Stimulated activated CD4-positive, alpha-beta T cell treated with anti-CD3 and anti-CD28 coated beads, Interleukin-4, amount 100 ng/mL, for 4 hours (primary cell): ENCODE measurements at places on chromosomes 7 and 10.

DNA sequence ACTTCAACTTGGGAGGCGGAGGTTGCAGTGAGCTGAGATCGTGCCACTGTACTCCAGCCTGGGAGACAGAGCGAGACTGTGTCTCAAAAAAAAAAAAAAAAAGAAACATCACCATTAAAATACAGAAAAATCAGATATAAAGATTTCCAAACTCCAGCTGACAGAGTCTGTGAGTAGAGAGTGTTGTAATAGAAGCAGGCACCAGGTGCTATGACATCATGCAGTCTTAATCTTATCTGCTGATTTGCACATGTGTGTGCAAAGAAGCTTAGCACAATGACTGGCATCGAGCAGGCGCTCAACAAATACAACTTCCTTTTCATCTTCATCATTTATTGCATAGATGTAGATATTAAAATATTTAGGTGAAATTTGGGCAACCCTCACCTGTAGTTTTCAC is 92.2 kb downstream of the PRKCQ start:
- no peak for DNase-seq

DNA sequence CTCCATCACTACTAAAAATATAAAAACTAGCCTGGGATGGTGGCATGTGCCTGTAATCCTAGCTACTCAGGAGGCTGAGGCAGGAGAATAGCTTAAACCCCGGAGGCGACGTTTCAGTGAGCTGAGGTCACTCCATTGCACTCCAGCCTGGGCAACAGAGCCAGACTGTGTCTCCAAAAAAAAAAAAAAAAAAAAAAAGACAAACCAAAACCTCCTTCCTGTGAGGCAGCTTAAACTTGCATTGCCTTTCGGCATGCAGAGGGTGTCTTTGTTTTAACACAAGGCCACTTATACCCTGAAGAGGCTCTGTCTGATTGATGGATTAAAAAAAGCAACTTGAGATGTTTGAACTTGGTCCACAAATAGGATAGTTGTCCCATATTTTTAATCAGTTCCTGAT is 128.4 kb upstream of the RSU1 start:
- no peak for DNase-seq

DNA sequence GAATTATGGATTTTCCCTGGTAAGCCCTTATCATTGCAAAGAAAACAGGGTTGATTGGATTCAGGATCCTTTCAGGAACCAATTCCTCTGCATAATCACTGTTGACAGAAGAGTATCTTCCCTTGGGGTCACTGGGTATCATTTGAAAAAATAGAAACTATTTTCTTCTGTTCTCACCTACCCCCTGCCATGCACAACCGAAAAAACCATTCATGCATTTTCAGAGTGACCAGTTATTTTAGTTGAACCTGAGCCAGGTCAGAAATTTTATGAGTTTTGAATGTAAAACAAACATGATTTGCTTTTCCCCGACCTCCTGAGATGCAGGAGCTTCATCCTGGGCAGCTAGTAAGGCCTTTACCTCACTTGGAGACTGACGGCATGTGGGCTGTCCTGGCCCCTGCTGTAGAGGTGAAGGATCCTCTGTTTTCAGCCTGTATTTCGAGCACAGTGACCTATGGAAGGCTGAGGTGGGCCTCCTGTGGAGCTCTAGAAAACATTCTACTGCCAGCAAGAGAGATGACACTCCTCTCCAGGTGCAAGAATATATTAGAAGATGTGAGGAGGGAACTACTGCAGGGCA is 30.1 kb downstream of the TMEM178B start:
- no peak for DNase-seq

DNA sequence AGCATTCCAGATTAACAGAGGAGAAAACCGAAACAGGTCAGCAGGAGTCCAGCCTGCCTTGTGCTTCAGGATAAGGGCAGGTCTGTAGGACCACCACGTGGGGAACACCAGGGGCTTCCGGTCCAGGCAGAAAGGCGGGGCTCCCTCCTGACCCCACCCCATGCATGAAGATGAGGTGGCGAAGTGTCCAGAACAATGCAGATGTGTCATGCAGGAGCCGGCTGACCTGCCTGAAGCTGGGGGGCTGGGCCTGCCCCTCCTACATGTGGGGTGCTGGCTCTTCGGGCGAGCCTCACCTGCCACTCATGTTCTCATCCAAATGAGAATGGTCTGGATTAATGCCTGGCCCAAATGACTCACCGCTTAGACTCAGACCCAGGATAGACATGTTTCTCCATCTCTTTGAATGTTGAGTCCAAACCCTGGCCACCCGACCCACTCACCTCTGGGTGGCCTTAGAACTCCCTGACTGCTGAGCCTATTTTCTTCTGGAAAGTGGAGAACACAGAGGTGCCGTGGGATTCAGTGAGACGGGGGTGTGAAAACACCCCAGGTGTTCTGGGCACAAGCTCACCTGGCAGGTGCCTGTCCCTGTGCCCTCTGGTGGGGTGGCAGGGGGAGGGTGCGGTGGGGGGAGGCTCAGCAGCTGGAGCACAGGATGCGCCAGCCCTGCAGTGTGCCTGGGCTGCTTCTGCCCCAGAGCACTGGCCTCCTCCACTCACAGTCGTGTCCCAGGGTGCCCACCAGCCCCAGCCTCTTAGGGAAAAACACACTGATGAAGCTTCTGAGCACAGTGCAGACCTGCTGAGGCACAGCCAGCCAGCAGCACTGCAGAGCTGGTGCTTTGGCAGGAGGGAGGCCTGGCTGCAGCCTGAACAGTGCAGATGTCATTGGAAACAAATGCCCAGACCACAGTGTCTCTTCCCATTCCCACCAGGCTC is 55.2 kb upstream of the GDF10 start:
- DNase-seq: no peak

DNA sequence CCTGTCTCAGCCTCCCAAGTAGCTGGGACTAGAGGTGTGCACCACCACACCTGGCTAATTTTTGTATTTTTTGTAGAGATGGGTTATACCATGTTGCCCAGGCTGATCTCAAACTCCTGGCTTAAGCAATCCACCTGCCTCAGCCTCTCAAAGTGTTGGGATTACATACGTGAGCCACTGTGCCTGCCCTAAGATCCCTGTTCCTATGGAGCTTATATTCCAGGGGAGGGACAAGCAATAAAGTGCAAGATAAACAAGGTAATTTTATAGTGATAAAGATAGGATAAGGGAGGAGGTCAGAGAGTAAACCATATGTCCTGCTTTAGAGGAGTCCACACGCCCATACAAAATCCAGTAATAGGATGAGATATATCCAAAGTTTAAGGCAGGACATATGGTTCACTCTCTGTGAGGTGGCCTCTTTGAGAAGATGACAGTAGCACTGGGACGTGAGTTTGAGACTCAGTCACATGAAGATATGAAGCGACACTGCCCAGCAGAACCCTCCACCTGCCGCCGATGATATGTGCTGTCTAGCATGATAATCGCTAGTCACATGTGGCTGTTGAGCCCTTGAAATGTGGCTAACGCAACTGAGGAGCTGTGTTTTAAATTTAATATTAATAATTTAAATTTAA is 113.5 kb upstream of the PDCD4 start:
- no peak for DNase-seq

DNA sequence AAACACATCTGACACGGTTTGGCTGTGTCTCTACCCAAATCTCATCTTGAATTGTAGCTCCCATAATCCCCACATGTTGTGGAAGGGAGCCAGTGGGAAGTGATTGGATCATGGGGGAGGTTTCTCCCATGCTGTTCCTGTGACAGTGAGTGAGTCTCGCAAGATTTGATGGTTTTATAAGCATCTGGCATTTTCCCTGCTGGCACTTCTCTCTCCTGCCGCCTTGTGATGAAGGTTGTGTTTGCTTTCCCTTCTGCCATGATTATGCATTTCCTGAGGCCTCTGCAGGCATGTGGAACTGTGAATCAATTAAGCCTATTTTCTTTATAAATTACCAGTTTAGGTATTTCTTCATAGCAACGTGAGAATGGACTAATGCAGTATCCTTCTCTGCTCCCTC is 5.9 kb upstream of the HTR5A start:
- no peak for DNase-seq

DNA sequence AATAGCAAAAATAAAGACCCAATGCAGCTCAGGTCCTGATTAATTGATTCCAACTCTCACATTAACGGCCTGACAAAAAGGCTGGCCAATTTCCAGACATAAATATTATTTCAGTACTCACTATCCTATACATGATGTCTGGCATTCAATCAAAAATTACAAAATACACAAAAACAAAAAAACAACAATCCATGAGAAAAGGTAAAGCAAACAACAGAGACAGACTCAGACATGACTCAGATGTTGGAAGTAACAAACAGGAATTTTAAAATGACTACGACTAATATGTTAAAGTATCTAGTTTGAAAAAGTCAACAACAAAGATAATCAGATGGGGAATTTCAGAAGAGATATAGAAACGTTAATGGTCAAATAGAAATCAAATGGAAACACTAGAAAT is 152.8 kb downstream of the AMPH start:
- DNase-seq: no peak

DNA sequence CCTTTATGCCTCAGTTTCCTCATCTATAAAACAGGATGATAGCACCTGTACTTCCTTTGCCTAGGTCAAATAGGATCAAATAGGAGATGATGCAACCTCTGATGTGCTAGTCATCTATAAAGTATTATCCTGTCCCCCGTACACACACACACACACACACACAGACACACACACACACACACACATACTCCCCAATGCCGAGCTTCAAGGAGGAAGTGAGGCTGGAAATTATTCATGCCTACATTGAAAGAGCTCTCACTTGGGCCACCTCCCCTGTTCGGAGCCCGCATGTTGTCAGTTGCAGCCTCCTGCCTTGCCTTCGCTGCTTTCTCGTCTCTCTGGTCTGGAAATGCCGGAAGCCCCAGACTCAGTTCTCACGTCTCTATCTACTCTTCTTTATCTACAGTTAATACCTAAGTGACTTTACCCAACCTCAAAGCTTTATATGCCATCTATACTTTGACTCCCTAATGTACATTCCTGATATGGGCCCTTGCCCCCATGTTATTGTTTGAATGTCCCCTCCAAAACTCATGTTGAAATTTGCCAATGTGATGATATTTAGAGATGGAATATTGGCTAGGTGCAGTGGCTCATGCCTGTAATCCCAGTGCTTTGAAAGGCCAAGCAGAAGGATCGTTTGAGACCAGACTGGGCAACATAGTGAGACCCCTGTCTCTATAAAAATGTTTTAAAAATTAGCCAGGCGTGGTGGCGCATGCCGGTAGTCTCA is 6.9 kb upstream of the UBE2H start:
- DNase-seq: no peak

- DNase-seq: no peak
Measured at GRCh38 chr7:42023262-42023661, 213.7 kb downstream of the GLI3 start.

DNA sequence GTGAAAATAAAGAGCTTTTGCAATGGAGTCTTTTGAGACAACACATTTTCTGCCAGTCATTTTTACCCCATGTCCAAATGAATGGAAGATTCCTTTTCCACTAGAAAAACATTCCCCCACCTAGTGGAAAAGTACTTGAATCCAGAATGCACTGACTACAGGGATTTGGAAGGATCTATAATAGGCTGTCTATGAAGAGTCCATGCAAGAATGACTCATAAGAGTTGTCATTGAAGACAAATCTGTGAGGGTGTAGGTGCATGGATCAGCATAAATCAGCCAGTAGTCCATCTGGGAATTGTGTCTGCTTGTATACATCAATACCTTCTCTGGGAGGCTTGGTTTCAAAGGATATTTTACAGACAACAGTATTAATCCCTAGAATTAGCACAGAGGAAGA is 32.5 kb upstream of the TRUB1 start:
- no peak for DNase-seq

GRCh38 chr7:151917791-151918509 is 38.3 kb upstream of the GALNTL5 start:
- DNase-seq: no peak

DNA sequence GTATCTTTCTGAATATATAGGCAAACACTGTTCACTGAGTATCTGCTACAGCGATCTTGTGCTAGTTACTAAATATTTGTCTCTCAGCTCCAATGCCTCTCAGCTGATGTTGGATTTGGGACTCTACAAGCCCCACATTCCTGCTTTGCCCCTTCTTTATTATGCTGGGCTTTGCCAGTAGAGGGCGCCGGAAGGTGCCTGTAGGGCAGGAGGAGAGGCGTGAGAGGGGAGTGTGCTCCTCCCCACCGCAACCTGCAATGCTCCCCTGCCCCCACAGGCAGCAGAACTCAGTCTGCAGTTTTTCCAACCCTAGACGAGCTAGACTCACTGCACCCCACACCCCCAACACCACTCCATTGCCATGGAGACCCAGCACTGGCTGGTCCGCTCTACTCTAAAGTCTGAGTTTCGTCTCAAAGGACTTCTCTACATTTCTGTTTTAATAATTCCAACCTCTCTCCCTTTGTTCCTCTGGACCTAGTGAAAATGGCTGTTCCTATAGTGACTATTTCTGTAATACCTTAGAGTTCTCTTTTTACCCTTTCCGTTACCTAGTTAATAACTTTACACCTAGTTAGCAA is 337.6 kb downstream of the CCSER2 start:
- no peak for DNase-seq

DNA sequence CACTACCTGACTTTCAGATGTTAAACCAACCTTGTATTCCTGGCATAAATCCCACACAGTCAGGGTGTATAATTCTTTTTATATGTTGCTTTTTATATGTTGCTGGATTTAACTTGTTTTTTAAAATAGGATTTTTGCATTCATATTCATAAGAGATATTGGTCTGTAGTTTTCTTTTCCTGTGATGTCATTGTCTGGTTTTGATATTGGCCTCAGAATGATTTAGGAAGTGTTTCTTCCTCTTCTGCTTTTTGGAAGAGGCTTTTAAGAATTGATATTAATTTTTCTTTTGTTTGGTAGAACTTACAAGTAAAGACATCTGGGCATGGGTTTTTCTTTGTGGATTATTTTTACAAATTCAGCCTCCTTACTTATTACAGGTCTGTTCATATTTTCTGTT is 93.1 kb downstream of the CARD11 start:
- DNase-seq: no peak

- no peak for DNase-seq
Measured at GRCh38 chr10:89468191-89468965, 54.0 kb downstream of the IFIT5 start.

DNA sequence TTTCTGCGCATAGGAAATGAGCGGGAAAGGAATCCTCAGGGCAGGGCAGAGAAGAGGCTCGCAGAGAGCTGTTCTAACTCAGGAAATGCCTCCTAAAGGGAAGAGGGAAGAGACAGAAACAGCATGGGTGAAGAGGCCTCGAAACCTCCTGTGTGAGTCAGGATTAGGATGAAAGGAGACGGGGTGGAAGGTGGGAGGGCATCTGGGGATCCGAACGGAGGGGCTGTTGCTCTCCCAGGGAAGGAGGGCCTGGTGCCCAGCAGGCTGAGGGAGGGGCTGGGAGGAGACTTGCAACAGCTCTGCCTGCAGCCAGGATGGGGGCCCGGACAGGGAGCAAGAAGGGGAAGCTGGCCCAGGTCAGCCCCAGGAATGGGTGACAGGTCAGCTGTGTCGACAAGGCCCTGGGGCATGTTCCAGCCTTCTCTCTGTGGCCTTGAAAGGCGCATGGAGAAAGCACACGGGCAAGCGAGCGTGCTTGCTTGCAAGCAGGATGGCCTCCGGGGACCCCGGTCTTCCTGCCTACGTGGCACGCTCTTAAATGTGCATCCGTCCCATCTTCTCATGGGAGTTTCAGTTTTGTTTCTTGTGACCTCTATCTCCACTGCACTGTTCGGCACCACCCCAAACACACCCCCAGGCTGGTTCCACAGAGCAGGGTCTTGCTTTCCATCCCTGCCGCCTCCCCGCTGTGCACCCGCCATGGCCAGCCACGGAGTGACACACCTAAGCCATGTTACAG is 63.5 kb downstream of the HIPK2 start:
- DNase-seq: no peak

- no peak for DNase-seq
Measured at GRCh38 chr7:158740013-158740656, 35.5 kb upstream of the NCAPG2 start.

GRCh38 chr7:99601656-99602310 is 3.7 kb downstream of the TMEM225B start:
- DNase-seq: no peak
